ENCODE measurements at places on chromosomes 6 and 20.

GRCh38 chr6:40393641-40394040, 193.5 kb downstream of the LRFN2 start:
- peak; percentile 49 for DNase-seq

DNA sequence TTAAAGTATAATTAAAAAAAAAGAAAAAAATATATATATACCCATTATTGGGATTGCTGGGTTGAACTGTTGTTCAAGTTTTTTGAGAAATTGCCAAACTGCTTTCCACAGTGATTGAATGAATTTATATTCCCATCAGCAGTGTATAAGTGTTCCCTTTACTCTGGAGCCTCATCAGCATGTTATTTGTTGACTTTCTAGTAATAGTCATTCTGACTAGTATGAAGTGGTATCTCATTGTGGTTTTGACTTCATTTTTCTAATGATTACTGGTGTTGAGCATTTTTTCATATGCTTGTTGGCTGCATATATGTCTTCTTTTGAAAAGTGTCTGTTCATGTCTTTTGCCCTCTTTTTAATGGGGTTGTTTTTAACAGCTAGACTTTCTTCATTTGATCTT, 1260.8 kb upstream of the GJE1 start:
- DNase-seq: no peak

GRCh38 chr6:53529324-53530036, 15.4 kb downstream of the GCLC start:
- peak; percentile 71 for DNase-seq

- DNase-seq: no peak
Measured at GRCh38 chr6:113923526-113923925, 47.4 kb downstream of the HDAC2 start.

GRCh38 chr6:139381216-139381865, 6.9 kb upstream of the CITED2 start:
- no peak for DNase-seq

GRCh38 chr6:114090626-114091025, 119.7 kb upstream of the HDAC2 start:
- no peak for DNase-seq

- DNase-seq: no peak
Measured at GRCh38 chr20:17961587-17961940, 7.0 kb downstream of the SNX5 start.

DNA sequence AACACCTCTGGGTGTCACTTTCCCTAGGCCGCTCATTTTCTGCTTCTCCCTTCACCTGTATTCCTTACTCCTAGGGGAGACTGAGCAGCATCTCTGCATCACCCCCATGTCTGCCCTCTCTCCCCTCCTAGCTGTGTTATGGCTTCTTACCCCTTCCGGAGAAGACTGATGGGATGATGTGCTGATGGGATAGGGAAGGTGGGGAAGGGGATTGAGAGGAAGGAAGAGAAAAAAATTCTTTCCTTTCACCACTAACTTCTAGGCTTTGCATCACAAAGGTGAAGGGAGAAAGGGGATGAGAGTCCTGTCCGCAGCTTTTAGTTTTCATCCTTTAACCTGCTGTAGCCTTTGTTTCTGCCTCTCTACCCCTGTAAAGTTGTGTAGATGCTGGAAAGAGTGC, 26.7 kb downstream of the AKAP7 start:
- DNase-seq: no peak

Measured in islet precursor cell (in vitro differentiated cells).